ENCODE measurements at places on chromosomes 4 and X. TPM values are rescaled to one million over a fixed set of nuclear protein-coding genes. Genes with fewer than 3 reads are reported as not detected.

The REELD1 gene
- not detected for total RNA-seq

The UCP1 gene
- not detected for total RNA-seq

The ZNF630 gene
- total RNA-seq = 0.29 TPM

The JCHAIN gene
- total RNA-seq = 2.6 TPM

The UPF3B gene
- total RNA-seq = 1.0 TPM

All from placental pericyte (primary cell).